ENCODE measurements at places on chromosomes 11 and 22.

DNA sequence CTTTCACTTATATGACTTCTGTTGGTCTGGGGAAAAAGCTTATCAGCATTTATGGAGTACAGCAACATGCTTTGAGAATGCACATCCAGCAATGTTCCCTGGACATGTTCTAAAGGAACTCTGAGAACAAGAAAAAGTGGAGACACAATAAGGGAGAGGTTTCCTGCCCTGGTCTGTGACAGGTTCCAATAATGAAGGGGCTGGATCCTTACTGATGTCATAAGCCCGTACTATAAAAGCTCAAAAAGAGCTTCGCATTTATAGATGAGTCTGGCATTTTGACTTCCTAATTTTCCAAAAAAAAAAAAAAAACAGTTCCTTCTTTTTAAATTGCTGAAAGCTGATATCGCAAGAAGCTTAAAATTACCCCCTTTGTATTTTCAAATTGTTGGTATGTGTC is 129.1 kb downstream of the MPPED2 start:
- peak; percentile 78 for DNase-seq

GRCh38 chr11:114179234-114179941 is 116.8 kb upstream of the NNMT start:
- DNase-seq: no peak

DNA sequence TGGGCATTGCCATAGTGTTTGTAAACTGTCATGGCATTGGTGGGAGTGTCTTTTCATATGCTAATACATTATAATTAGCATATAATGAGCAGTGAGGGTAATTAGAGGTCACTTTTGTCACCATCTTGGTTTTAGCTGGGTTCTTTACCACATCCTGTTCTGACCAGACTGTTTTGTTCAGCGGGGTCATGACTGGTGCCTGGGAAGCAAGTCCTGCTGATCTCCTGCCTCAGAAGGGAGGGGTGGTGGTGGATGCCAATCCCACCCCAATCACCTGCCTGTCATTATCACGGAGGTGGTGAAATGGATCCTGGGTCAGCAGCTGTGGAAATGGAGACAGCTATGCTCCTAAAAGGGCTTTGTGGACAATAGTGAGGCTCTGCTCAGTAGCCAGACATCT is 31.2 kb downstream of the IL18 start:
- peak; percentile 30 for DNase-seq

GRCh38 chr11:76721755-76722677 is 51.5 kb upstream of the LRRC32 start:
- peak; percentile 88 for DNase-seq

- DNase-seq: peak; percentile 81
Measured at GRCh38 chr11:61871158-61871597, 20.2 kb downstream of the FADS3 start.

Data from suppressor macrophage (primary cell).